ENCODE measurements at places on chromosomes 1 and 21.

- no peak for DNase-seq
These were observed 317.1 kb downstream of the DPYD start for GRCh38 chr1:97603776-97604175.

DNA sequence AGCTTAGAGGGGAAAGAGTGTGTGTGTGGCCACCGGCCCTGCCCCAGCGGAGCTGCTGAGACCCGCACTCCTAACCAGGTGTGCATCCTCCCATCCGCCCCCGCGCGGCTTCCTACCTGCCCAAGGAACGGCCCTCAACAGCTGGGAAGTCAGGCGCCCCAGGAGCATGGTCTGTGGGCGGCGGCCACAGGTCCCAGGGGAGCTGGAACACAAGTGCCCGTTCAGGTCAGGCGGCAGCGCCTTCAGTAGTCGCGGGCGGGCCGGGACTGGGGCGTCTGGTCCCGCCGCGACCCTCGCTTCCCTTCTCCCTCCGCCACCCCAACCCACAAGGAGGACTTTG lies 448 bp downstream of the AURKAIP1 start:
- no peak for DNase-seq

DNA sequence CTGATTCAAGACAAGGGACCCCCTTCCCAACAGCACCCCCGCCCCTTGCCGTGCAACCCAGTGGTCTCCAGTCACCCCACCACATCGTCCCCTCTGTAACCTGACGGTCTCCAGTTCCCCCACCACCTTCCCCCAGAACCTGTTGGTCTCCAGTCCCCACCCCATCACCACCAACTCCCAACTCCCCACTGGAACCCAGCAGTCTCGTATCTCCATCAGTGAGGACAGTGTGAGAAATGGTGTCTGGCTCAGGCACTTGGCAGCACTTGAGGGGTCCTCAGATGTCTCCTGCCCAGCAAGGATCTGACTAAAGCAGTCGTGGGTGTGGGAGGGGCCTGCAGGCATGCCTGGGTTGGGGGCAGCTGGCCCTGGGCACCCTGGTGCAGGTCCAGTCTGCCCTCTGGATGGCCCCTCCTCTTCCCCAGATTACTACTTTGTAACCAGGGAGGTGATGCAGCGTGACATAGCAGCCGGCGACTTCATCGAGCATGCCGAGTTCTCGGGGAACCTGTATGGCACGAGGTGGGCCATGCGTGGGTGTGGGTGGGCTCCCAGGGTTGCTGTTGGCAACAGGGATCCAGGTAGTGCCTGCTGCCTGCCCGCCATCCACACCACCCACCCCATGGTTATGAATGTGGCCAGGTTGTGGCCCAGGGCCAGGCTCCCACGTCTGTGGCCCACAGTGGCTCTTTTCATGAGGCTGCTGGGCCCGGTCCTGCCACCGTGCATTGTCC lies 3.1 kb upstream of the GJC2 start:
- no peak for DNase-seq

- DNase-seq, result no peak
These were observed 735.4 kb downstream of the LTN1 start for GRCh38 chr21:28257276-28257675.

DNA sequence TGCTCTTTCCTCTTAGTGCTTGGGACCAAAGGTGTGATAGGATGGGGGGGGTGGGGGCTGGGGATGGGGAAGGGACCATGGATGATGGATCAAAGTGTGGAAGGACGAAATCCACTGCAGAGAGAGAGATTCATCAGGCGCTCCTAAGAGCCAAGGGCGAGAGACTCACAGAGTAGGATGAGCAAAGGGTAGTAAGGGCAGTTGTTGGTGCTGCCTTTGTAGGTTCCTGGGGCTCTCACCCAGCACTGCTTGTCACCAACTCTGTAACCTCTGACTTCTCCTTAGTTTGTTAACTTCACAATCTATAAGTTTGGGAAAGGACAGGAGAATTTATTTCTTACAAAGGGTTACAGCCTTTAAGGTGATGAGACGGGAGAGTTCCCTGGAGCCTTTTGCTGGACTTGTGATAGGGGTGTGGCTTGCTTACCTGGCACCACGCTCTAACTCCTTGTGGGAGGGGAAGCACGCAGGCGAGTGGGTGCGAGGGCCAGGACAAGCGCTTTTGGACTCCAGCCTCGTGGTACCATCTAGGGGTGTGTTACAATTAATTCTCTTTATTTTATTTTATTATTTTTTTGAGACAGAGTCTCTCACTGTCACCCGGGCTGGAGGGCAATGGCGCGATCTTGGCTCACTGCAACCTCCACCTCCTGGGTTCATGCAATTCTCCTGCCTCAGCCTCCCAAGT lies 1.6 kb upstream of the PDXK start:
- DNase-seq, result no peak

DNA sequence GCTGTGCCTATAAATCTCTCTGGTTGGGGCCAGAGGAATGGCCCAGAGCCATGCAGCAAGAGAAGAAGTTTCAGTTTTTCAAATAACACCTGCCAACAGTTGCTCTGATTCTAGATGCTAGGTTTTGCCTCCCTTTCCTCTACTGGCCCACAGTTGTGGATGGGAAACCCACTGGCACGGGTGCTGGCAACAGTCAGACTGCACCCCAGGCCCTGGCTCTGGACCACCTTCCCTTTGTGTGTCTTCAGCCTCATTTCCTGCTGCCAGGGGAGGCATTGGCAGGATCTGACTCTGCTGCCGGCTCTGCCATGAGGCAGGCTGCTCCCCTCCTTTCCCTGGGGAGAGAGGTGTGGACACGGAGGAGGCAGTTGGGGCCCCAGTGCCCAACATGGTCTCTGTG lies 142.0 kb downstream of the IGSF21 start:
- DNase-seq, result no peak

GRCh38 chr1:203507759-203508158 lies 13.8 kb downstream of the OPTC start:
- DNase-seq, result no peak

GRCh38 chr1:108141621-108142020 lies 58.5 kb downstream of the SLC25A24 start:
- no peak for DNase-seq

DNA sequence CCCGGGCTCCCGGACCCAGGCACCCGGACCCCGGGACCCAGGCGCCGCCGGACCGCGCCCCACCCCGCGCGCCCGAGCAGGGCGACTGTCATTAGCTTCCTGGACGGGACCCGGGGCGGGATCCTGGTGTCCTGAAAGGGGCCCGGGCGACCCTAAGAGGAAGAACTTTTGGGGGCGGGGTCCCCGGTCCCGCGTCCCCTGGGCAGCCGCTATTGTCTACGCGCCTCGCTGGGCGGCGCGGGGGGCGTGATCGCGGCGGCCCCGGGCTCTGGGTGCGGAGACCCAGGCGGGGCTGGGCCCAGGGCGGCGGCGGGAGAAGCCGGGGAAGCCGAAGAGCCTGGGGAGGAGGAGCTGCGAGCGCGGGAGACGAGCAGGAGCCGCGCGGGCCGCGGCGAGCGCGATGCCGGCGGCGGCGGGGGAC lies 465 bp downstream of the HUNK start:
- no peak for DNase-seq

DNA sequence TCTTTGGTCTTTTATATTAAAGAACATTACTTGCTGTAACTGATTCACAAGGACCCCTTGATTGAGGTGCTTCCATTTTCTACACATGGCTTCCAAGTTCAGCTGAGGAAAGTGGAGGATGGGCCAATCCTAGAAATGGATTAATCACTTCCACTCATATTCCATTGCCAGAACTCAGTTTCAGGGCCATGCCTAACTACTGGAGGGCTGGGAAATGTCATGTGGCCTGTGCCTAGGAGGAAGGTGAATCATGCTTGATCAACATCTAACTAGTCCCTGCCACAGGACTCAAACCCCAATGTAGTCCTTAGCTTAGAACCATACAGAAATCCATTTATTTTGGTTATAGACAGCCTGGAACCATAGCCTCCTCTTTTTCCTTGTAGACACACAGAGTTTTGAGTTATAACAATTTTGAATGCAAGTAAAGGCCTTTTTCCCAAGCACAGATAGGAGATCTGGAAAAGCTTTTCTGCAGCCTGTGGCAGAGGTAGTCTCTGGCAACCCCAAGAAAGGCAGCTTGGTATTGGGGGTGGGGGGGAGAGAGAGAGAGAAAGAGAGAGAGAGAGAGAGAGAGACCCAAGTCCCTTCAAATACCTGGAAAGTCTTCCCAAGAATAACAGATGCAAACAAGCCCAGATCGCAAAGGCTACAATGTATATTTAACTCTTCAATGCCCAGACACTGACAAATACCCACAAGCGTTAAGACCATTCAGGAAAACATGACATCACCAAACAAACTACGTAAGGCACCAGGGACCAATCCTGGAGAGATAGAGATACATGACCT lies 12.5 kb downstream of the MAST2 start:
- DNase-seq, result peak; percentile 22

- DNase-seq, result no peak
These were observed 36.2 kb downstream of the CITED4 start for GRCh38 chr1:40825996-40826395.

- DNase-seq, result no peak
These were observed 99.4 kb upstream of the TLR5 start for GRCh38 chr1:223242382-223242955.

GRCh38 chr1:86773341-86774288 lies 69.2 kb downstream of the SH3GLB1 start:
- no peak for DNase-seq

DNA sequence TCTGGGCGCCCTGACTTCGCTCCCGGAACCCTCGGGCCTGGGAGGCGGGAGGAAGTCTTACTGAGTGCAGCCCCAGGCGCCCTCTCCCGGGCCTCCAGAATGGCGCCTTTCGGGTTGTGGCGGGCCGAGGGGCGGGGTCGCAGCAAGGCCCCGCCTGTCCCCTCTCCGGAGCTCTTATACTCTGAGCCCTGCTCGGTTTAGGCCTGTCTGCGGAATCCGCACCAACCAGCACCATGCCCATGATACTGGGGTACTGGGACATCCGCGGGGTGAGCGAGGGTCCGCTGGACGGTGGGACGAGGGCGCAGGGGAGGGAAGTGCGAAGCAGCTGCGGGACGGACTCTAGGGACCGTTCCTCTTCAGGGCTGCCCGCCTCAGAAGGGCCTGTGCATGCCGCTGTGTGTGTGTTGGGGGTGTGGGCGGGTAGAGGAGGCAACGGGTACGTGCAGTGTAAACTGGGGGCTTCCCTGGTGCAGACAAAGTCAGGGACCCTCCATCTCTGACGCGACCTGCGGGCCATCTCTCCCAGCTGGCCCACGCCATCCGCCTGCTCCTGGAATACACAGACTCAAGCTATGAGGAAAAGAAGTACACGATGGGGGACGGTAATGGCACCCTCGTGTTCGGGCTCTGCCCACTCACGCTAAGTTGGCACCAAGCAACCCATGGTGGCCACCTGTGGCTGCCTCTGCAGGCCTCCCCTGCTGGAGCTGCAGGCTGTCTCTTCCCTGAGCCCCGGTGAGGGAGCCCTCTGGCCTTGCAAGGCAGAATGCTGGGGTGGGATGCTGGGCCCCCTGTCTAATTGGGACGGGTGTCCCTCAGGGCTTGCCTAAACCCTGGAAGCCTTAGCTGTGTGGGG lies at the start of gene GSTM1:
Gene GSTM1 (plus strand): TSS at position 177 of the 859 bp plus-strand sequence. CDS start 57 bp downstream, at position 234.
- peak; percentile 64 for DNase-seq

DNA sequence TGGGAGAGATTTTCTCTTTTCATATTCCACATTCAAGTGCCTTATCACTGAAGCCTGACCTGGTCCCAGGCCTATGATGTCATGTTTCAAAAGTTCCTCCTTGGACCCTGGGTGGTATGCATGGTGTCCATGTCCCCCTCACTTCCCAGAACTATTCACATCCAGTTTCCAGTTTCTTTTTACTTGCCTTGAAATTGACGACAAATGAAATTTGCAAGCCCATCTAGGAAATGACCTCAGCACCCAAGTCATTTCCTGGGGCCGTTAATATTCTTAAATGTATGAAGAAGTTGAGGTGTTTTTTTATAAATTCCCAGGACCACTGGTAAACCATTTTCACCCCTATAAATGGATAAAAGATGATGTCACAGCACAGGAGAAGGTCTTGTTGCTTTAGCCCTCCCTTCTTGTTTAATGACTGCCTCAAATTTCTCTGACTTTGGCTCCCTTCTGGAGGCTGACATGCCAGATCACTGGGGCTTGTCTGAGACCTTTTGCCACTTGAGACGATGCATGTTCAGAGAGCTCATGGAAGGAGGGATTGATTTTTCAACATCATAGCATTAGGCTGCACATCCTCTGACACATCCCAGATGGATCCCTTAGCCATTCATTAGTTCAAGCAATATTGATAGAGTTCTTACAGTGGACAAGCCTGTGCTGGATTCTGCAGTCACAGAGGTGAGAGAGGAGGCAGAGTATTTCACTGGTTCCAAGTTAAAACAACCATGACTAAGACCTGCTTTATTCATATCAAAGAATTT lies 221.3 kb downstream of the PLPP3 start:
- no peak for DNase-seq

GRCh38 chr1:28115267-28115666 lies 26.9 kb upstream of the EYA3 start:
- DNase-seq, result no peak

GRCh38 chr1:186503190-186503589 lies 42.3 kb upstream of the PDC start:
- no peak for DNase-seq

GRCh38 chr1:24351918-24352627 lies 32.9 kb downstream of the GRHL3 start:
- DNase-seq, result peak; percentile 43

DNA sequence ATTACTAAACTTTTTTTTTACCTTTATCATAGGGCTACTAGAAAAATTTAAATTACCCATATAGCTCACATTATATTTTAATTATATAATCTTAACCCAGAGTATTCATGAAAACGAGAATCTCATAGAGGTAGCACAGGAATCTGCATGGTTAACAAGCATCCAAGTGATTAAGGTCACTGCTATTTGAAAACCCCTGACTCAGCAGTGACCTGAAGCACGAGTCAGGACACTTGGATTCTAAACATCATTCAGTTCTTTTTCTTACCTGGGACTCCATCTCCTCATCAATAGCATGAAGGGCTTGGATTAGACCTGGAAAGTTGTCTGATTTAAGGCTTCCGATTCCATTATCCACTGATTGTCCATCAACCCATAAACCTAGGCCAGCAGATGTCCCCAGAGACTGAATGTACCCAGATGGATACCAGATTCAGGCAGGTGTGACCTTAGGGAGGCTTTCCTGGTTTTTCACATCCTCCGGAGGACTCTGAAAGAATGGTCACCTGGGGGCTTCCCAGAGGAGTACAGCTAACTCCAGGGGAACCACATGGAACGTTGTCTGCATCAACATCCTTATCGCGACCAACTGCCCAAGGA lies 174.3 kb downstream of the SETD4 start:
- no peak for DNase-seq

GRCh38 chr1:226489718-226490425 lies 58.7 kb upstream of the STUM start:
- DNase-seq, result no peak

- no peak for DNase-seq
These were observed 22.5 kb downstream of the MMEL1 start for GRCh38 chr1:2610036-2610959.

Measured in hepatic stellate cell (primary cell).